ENCODE measurements at places on chromosomes 3 and 15.

DNA sequence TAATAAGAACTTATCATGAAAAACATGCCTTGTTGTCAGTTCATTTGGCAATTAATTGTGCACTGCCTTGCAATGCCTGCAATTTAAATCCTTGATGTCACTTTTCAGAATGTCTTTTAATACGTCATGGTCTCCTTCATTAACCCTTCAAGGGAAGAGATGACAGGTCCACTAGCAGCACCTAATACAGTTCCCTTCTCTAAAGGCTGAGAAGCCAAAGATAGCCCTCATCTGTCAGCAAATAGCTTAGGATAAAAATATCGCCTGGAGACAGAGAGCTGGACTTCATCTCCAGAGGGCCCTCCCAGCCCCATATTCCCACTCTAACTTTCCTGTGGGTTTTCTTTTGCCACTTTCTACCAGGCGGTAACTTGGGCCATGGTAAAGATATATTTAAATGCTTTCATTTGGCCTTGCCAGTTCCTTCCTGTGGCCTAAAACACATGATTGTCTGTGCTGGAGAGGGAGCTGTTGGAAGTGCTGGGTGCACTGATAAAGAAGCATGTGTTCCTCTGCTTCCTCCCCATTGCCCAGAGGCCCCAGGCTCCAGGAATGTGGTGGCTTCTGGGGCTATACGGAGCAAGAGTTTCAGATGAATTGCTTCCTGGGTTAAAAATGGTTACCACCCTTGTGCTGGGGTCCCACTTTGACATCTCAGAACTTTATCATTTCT lies 76.3 kb upstream of the UMPS start:
- DNase-seq, result no peak

DNA sequence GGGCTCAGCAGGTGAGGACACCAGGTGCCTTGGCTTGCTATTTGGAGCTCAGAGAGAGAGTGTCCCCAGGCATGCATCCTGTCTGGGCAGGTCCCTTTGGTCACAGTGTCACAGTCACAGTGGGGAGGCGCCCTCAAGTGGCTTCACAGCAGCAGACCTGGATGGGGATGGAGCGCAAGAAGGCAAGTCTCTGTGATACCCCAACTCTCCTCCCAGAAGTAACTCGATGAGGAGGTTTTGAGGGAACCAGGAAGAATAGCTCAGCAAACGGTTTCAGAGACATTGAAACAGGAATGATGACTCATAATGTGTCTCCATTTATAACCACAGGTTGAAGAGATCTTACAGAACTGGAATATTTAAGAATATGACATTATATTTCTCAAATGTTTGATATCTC lies 66.5 kb upstream of the SH3GL3 start:
- DNase-seq, result no peak

DNA sequence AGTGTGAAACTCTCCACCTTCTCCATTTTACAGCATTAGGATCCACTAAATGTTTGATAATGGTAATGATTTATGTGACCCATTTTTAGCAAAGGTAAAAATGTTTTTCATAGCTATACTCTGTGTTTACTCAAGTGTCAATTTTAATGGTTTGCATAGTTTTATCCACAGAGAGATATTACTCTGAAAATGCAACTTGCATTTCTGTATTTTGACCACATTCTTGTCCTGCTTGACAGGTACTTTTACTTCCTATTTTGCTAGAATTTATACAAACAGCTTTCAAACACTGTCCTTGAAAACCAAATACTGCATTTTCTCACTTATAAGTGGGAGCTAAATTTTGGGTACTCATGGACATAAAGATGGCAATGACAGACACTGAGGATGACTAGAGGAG lies 62.9 kb downstream of the SERPINI1 start:
- no peak for DNase-seq

DNA sequence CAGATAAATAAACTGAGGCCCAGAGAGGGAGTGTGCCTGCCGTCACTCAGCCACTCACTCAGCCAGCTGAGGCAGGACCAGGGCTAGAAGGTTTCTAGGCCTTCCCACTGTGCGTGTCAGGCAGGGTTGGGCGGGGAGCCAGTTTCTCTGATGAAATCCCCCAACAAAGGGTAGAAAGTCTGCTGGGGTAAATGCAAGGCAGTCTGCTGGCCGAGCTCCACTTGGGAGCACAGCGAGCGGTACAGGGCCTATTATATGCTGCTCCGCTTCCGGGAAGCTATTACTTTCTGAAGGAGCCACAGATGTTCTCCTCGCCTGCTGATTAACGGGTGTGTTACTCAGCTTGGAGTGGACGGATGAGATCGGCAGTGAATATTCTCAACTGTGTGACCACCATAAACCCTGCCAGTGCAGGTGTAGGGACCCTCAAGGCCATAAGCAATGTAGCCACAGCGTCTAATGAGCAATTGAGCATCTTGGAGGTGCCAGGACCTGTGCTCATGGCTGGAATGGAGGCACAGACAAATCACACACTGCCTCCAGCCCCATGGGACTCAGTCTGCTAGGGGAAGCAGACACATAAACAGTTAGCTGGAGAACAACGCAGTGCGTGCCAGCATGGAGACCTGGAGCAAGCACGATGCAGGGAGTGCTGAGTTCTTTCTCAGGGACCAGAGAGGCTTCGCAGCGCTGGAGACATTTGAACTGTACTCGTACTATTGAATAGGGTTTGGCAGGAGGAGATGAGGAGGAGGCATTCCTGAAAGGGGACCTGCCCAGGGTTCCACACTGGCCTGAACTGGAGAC lies 42.1 kb downstream of the CORO2B start:
- DNase-seq, result no peak

GRCh38 chr3:42179110-42179725 lies 86.8 kb downstream of the CCK start:
- no peak for DNase-seq

GRCh38 chr15:40048211-40048792 lies 9.3 kb upstream of the SRP14 start:
- DNase-seq, result peak; percentile 42

GRCh38 chr3:3665961-3666640 lies 133.1 kb upstream of the LRRN1 start:
- DNase-seq, result no peak

DNA sequence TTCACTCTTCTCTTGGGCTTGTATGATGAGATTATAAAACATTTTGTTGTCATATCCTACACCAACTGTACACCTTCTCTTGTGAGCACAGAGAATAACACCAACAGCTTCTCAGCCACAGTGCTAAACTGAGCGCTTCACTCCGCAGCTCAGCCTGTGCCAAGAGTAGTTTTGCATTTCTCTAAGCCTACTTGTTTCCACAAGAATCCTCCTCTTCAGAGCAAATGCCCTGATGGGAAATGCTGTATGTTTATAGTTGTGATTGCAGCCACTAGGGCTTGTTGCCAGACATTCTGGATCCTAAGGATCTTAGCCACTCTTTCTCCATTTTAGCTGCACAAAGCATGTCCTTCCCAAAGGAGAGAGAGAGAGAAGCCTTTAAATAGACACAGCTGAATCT lies 138.8 kb upstream of the PLXND1 start:
- no peak for DNase-seq

- DNase-seq, result no peak
Measured at GRCh38 chr3:23880703-23881339, 36.0 kb downstream of the NKIRAS1 start.

GRCh38 chr3:15205934-15206661 lies at the start of gene CAPN7:
TSS of gene CAPN7 (plus strand) at chr3:15206246. CDS start at chr3:15206496, 250 bp downstream.
- DNase-seq, result peak; percentile 92

GRCh38 chr15:26767169-26767670 lies 5.6 kb downstream of the GABRB3 start:
- no peak for DNase-seq

DNA sequence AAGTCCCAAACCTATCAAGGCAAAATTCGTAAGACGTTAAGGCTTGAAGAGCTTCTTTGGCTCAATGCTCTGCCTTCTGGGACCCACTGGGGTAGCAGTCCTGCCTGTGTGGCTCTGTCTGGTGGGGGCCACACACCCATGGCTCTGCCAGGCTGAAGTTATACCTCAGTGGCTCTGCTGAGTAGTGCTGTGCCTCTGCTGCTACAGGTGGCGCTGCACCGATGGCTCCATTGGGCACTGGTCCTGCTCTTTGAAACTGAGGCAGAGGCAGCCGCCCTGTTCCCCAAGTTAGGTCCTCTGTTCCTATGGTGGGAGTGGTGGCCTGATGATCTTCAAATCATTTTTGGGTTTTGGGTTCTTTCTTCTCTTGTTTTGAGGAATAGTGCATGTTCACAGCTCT lies 68.0 kb upstream of the AP4E1 start:
- no peak for DNase-seq

DNA sequence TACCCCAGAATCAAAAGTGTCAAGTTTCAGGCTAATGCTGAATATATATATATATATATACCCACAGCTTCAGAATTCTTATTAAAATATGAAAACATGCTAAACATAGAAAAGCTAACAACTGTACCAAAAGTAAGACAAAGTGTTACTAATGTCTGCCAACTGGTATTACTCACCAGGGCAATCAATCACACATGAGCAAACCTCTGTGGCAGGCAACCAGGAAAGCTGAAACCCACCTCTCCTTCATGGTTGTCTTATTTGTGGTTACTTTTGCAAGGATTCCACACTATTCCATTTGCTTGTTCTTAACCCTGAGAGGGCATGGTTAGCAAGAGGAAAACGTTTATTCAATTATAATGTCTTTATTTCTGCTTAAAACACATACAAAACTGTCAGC lies 512.3 kb upstream of the MDFIC2 start:
- no peak for DNase-seq

GRCh38 chr3:157931517-157931916 lies 174.7 kb downstream of the SHOX2 start:
- DNase-seq, result no peak

- no peak for DNase-seq
Measured at GRCh38 chr3:127712881-127713771, 40.4 kb downstream of the ABTB1 start.

- DNase-seq, result no peak
Measured at GRCh38 chr3:115494826-115495225, 128.5 kb upstream of the GAP43 start.

- no peak for DNase-seq
Measured at GRCh38 chr3:31738412-31738811, 205.7 kb downstream of the STT3B start.

GRCh38 chr15:27491666-27492621 lies 521.0 kb downstream of the GABRG3 start:
- DNase-seq, result no peak

DNA sequence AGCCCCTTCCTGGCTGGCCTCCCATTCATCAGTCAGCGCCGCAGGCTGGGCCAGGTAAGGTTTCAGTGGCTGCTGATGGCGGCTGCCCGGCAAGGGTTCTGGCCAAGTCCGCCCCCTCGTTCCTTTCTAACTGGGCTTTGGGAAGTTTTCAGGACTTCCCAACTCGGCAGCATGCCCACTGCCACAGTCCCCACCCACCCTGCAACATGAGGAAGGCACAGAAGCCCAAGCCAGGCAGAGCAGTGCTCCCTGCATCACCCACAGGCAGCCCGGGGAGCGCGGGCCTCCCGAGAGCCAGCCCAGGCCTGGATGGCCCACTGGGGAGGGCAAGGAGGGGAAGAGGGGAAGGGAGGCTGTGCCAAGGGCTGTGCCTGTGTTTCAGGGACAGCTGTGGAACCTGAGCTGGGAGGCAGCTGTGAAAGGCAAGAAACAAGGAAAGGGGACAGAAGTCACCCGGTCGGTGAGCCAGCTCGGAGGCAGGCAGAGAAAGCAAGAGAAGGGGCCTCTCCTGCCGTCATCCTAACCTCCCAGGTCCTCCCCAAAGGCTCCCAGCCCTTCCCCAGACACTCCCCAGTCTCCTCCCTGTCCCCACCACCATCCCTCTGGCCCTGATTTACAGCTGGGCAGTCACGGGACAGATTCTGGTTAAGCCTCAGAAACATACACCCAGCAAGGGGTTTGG lies 73.9 kb downstream of the CPN2 start:
- DNase-seq, result no peak

DNA sequence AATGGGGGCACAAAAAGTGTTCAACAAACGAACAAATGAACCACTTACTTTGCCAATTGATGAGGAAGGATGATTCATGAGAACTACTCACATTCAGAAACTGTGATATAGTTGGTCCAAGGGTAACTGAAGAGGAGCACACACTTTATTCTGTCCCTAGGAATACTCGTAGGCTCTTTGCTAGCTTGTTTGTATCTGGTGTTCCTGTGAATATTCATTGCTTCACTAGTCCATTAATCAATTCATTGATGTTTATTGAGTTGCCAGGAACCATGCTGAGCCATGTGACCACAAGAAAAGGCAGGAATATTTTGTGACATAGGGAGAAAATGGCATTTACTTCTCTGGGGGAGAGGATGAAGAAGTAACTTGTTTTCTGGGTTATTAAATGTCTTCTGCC lies 338.3 kb downstream of the IL20RB start:
- DNase-seq, result no peak

DNA sequence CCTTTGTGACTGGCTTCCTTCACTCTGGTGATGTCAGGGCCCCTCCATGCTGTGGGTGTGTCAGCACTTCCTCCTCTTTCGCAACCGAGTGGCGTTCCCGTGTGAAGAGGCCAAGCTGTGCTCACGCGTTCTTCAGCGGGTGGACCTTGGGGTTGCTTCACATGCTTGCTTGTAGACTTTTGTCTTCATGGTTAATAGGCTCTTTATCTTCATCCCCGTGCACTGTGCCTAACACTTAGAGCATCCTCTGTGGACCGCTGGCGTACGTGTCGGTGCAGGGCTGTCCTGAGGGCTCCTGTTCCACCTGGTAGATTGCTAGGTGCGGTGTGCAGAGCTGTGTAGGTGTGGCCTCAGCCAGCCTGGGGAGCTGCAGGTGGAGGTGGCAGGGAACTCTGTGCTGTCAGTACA lies 182.3 kb downstream of the OR4M2 start:
- DNase-seq, result peak; percentile 60

DNA sequence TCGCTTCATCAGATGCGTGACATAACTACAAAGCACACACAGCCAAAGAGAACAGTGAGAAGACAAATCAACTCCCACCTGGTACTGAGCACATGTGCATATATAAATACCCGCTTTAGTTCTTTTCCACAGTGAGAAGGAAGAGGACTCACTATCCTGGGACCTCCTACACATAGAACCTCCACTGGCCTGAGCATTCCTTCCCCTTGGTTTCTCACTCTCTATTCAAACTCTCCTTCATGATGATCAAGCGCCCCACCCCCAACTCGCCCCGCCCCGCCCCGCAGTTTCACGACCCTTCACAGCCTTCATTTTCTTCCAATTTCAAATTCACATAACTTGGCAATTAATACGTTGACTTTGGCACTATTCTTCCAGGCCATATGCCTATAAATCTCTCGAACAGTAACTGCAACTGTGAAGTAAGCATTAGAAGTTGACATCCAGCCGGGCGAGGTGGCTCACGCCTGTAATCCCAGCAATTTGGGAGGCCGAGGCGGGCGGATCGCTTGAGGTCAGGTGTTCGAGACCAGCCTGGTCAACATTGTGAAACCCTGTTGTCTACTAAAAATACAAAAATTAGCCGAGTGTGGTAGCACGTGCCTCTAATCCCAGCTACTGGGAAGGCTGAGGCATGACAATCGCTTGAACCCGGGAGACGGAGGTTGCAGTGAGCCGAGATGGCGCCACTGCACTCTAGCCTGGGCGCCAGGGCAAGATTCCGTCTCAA lies 1.1 kb downstream of the RPS17 start:
- DNase-seq, result no peak

DNA sequence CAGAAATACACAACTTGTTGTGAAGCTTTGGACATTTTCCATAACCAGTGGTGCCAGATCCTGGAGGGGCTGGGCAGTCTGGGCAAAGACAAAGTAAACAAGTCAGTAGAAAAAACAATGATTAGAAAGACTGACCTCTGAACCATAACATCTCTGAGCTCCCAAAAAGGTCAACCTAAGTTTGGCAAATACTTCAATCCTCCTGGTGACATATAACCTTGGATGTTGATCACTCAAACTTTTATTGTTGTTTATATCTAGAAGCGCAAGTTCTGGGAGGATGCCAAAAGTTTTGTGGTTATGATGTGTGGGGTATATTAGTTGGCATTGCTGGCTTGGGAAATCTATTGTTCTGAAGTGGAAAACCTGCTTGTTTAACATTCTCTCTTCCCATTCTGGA lies 257.7 kb downstream of the DIPK2A start:
- no peak for DNase-seq

Data from CD8-positive, alpha-beta T cell (primary cell).